ENCODE measurements at places on chromosomes 2 and 18. TPM values are rescaled to one million over a fixed set of nuclear protein-coding genes. Genes with fewer than 3 reads are reported as not detected.

Gene PIEZO2
- total RNA-seq, result 2.4 TPM

Gene CHN1
- 102 TPM for total RNA-seq

Gene ATIC
- 49.1 TPM for total RNA-seq

Gene PDCD1
- not detected for total RNA-seq

Gene ZNF396
- total RNA-seq, result 1.9 TPM

Gene AKAIN1
- not detected for total RNA-seq

Gene COL3A1
- 605 TPM for total RNA-seq

Gene LHCGR
- total RNA-seq, result 0.62 TPM

Gene IL37
- total RNA-seq, result not detected

Gene ACMSD
- 0.49 TPM for total RNA-seq

Gene PLA2R1
- total RNA-seq, result 0.38 TPM

Gene TPRKB
- 36.2 TPM for total RNA-seq
